ENCODE measurements at places on chromosomes 3 and 15. TPM values are rescaled to one million over a fixed set of nuclear protein-coding genes. Genes with fewer than 3 reads are reported as not detected.

The UPK1B gene
- total RNA-seq = not detected

The SI gene
- not detected for total RNA-seq

The AEN gene
- 8.7 TPM for total RNA-seq

The CHRNA3 gene
- total RNA-seq = 0.65 TPM

The ADAMTSL3 gene
- total RNA-seq = 9.8 TPM

The SOX14 gene
- total RNA-seq = not detected

Measured in cardiac septum (tissue), 1 donor.